Dermis blood vessel endothelial cell (primary cell): ENCODE measurements at places on chromosomes 4 and X.

- peak; percentile 24 for DNase-seq
These were observed 72.5 kb downstream of the DDIT4L start for GRCh38 chr4:100117750-100118149.

GRCh38 chr4:11791797-11792196 is 363.1 kb upstream of the HS3ST1 start:
- DNase-seq, result no peak

- no peak for DNase-seq
These were observed 104.7 kb downstream of the SYNPO2 start for GRCh38 chr4:118993333-118993732.

DNA sequence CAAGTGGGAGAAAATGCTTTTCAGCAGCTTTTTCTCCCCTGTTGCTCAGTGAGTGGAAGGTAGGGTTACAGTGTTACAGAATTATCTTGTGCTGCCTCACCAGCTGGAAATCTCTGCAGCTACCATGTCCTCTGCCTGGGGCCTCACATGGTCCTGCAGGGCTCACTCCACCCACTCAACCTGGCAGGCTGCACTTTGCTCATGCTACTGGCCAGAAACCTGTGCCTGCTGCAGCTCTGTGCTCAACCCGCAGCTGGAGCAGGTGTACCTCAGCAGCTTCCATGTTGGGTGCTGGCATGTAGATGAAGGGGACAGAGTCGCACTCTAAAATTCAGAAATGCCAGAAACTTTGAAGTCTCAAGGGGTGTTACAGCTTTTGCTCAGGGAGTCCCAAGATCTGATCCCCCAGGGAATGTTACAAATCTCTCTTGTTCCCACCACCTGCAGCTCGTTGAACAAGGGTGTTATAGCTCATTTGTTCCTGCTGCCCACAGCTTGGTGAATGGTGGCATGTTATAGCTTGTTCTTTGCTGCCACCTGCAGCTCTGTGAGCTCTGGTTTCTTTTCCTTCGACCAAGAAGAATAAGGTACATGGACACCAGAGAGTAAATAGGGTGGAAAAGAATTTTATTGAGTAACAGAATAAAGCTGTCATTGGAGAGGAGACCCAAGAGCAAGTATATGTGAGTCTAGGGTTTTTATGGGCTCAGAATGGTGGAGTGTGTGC is 845.8 kb downstream of the TECRL start:
- DNase-seq, result no peak

DNA sequence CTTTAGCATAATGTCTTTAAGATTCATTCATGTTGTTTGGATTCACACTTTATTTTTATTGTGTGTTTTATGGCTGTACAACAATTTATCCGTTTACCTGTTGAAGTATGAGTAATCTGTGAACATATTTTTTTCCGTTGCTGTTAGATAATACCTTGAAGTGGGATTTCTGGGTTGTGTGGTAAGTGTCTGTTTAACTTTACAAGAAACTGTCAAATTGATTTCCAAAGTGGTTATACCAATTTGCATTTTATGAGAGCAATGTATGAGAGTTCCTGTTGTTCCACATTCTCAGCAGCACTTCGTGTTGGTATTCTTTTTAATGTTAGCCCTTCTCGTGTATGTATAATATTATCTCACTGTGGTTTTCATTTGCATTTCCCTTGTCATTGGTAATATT is 53.6 kb downstream of the USP53 start:
- DNase-seq, result no peak

GRCh38 chrX:93637591-93637990 is 35.8 kb downstream of the NAP1L3 start:
- DNase-seq, result no peak

GRCh38 chr4:36320117-36320896 is 38.9 kb downstream of the DTHD1 start:
- DNase-seq, result no peak

DNA sequence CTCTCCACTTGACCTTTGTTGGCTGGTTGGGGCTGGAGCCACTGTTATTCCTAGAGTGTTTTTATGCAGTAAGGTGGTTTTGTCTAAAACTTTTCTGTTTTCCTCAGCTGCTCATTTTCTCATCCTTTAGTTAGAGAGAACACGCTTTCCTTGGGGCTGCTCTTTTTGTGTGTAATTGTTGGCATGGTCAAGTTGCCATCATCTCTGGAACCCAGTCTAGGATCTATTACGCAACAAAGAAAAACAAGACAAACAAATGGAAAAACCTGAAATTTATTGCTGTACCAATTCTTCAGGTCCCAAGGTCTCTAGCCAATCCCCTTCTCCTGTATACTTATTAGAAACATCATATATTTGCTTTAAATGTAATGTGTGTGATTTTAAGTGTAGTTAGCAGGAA is 1436.3 kb upstream of the DIAPH2 start:
- no peak for DNase-seq

DNA sequence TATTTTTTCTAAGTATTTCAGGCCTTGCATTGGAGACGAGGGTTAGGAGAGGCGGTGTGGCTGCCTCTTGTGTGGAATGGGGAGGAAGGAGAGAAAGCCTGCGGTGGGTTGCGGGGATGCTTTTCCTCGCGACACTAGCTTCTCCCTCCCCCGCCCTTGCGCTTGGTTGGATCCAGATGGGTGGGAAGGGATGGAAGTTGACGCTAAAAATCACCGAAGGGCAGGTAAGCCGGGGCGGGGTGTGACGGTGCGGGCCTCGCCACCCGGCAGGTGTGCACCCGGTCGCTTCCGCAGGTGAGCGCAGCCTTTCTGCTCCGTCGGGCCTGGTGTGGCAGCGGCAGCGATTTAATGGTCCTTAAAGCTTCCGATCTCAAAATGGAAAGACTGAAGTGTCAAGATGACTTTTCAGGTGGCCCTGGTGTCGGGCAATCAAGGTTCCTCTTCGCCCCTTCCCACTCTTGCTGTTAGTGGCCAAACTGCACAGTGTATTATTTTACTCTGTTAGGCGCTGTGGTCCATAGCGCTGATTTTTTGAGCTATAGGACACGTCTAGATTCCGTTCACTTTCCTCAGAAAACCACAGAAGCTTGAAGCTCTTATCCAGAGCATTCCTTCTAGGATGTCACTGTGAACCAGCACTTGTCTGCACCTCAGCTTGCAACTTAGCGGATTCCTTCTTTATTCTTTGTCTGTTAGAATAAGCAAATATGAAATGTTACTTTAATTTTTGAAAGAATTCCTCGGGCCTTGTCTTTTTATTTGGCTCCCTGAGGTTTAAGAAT is 765 bp downstream of the ENOPH1 start:
- DNase-seq, result peak; percentile 17

DNA sequence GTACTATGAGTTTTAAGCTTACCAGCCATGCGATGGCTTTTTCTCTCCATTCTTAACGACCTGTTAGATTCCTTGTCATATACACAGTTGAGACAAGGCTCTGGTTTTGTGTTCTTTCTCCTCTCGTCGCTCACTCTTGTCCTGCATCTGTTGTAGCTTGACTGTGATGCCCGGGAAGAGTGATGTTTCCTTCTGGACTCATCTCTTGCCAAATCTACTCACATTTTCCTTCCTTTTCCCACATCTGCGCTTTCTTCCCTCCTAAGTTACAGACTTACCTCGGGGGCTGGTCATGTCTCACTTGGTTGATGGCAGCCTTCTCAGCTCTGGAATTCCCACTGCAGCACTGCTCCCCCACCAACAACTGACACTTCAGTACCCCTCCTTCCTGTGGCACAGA is 4.8 kb upstream of the MAP7D3 start:
- DNase-seq, result peak; percentile 20

GRCh38 chr4:133584714-133585113 is 435.6 kb downstream of the PCDH10 start:
- no peak for DNase-seq

GRCh38 chrX:78796916-78797315 is 49.4 kb downstream of the LPAR4 start:
- DNase-seq, result no peak

GRCh38 chrX:126723881-126724280 is 95.6 kb upstream of the PRR32 start:
- no peak for DNase-seq

- DNase-seq, result peak; percentile 99
These were observed 62.2 kb upstream of the FAM241A start for GRCh38 chr4:112082954-112083586.

- no peak for DNase-seq
These were observed 120.4 kb downstream of the TMEM164 start for GRCh38 chrX:110123331-110123782.

DNA sequence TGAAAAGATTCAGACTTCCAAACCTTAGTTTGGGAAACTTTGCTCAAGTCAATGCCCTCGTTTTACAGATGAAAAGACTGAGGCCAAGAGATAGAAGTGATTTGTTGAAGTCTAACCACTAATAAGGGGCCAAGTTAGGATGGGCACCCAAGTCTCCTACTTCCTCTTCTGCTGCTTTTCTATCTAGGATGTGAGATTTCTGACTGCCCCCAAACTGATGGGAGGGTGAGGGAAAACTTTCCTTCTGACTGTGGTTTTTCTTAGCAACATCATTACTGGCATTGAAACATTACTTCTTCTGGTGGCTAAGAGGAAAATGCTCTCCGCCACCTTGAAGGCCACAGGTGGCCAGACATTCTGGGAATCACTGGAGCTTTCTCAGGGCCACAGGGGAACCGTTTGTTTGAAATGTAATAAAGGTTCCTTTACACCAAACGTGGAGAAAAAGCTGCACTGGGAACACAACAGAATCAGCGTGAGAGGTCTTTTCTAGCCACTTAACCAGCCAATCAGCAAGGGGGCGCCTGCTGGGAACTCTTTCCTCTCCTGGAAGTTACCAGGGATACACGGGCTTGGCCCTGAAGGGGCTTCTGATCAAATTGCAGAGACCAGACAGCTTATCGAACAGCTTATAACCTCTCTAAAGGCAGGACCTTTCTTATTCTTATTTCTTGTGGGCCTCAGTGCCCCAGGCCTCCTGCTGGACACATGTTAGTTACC is 115.9 kb upstream of the TEX13D start:
- no peak for DNase-seq

DNA sequence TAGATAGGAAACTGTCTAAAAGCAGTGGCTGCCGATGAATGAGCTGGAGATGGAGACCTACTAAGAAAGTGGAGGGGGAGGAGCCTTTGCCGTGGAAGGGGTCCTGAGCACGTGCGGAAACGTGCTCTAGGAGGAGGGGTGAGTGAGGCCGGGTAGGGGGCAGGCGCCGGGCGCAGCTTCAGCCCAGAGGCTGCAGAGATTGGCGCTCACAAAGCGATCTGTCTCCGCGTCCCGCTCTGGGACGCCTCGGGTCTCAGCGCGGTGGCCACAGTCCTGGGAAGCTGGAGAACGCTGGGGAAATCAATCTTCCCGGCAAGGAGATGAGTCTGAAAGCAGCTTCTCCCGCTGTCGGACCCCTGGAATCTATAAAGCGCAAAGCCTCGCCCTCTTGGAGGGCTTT is 444 bp upstream of the ARHGAP6 start:
- no peak for DNase-seq

DNA sequence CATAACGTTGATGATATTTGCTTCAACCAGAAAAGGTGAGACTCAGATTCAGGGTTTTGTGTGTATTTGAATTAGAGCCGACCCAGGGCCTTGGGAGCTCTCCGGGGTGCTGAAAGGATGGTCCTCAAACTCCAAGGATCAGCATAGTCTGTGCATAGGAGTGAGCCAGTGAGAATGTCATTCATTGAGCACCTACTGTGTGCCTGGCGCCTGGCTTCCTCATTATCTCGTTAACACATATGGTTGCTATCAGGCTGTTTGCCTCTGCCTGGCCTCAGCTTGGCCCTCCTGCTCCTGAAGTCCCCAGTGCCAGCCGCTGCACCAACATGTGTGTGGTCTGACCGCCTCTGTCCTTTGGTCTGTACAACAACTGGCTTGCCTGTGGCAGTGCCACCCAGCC is 25.1 kb upstream of the JAKMIP1 start:
- peak; percentile 53 for DNase-seq

DNA sequence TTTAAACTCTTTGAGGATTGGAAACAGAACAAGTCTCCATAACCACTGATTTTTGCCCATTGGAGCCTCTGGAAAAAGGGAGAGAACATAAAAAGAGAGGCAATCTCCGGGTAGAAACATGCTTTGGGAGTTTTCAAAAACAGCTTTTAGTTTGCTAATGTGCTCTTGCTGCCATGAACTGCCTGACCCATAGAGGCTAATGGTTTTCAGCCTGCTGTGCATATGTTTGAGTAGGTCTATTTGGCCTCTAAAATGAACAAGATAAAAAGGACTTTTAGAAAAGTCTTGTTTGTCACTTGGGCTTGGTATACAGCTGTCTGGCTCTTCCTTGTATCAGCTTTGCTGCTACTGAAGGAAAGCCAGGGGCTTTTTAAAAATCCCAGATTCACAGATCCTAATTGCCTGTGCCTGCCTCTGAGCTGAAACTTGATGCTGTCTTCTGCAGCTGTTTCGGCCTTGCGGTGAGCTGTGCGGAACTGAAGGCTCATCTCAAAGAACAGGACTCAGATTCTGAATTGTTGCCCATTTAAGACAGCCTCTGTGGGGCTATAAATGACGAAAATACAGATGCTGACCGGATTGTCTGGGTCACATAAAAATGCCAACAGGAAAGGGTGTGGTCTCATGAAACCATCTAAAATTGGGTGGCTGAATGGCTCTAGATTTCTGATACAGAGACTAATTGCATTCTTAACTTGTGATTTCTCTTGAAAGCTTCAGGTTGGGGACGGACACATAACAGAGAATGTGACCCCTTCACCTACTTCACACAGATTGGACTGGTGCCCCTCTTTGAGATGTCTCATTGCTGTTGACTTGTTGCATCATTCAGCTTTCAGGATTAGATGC is 18.4 kb upstream of the ZNF41 start:
- DNase-seq, result no peak

DNA sequence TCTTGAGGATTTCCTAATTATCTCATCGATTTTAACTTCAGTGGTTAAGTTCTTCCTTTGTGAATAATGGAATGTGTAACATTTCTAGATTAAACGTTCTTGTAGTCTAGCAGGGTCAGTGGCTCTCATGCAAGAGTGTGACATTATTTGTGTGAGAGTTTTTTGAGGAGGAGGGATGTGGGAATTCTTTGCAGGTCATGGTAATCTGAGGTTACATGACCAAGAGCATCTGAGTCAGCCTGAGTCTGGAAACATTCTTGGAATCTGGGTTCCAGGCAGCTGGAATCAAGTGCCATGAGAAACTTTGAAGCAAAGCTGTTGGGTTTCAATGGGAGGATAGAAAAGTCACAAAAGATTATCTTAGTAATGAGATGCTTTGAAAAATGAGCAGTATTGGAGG is 49.5 kb downstream of the GK start:
- no peak for DNase-seq

DNA sequence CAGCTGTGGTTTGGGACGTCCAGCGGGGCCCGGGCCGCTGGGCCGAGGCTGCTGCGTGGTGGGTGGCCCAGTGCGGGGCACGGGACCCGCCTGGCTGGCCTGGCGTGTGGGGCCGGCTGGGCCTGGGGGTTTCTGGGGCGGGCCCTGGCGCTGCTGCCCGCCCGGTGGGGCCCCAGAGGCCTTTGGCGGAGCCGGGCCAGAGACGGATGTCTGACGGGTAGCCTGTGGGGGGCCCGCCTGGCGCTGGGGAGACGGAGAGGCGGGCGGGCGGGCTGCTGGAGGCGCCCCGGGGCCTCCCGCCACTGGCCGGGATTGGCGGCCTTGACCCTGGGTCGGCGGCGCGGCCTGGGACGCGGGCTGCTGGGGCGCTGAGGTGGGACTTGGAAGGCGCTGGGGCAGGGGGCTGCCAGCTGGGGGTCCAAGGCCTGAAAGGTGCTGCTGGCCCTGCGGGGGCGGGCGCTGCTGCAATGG is 8.1 kb upstream of the TIMP1 start:
- DNase-seq, result no peak

GRCh38 chrX:22748093-22748999 is 251.4 kb upstream of the DDX53 start:
- peak; percentile 62 for DNase-seq
